ENCODE measurements at places on chromosomes 12 and 14. TPM values are rescaled to one million over a fixed set of nuclear protein-coding genes. Genes with fewer than 3 reads are reported as not detected.

SMAGP gene
- total RNA-seq = 0.16 TPM

DHH gene
- total RNA-seq = not detected

TAS2R8 gene
- total RNA-seq = not detected

AKAP5 gene
- total RNA-seq = 1.1 TPM
